ENCODE measurements at places on chromosomes 1 and 21.

DNA sequence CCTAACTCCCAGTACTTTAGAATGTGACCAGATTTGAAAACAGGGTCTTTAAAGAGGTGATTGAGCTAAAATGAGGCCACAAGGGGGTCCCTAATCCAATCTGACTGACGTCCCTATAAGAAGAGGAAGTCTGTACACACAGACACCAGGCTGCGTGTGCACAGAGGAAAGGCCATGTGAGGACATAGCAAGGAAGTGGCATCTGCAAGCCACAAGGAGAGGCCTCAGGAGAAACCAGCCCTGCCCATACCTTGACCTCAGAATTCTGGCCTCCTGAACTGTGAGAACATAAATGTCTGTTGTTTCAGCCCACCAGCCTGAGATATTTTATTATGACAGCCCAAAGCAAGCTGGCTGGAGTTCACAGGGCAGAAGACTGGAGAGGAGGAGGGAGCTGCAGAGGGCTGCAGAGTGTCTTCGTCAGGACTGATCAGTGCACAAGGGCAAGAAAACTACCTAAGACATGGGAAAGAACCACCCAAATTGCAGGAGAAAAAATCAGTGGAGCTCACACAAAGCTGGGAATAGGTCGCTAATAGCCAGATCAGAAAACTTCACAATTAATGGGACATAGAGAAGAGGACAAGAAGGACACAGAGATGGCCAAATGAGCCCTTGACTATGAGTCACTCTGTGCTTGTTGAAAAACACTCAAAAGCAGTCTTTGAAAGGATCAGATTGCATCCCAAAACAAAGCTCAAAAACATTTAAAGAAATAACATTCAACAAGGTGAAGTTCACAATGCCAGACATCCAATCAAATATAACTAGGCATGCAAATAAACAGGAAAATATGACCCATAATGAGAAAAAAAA, 14.1 kb upstream of the WNT9A start:
- no peak for DNase-seq

- DNase-seq: no peak
These were observed 31.0 kb downstream of the LRRC3 start for GRCh38 chr21:44486302-44486701.

- DNase-seq: no peak
These were observed 39.7 kb downstream of the MATN1 start for GRCh38 chr1:30683699-30684098.

- DNase-seq: no peak
These were observed 743 bp downstream of the TOMM20 start for GRCh38 chr1:235127732-235128455.

DNA sequence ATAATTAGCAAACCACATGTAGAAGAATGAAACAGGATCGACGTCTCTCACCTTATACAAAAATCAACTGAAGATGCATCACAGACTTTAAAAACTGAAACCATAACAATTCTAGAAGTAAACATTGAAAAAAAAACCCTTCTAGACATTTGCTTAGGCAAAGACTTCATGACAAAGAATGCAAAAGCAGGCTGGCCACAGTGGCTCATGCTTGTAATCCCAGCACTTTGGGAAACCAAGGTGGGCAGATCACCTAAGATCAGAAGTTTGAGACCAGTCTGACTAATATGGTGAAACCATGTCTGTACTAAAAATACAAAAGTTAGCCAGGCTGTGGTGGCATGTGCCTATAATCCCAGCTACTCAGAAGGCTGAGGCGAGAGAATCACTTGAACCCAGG, 1351.7 kb downstream of the MRPL39 start:
- DNase-seq: no peak
